ENCODE measurements at places on chromosomes 2 and 18.

GRCh38 chr2:216201692-216202306 is 92.7 kb downstream of the XRCC5 start:
- no peak for DNase-seq

DNA sequence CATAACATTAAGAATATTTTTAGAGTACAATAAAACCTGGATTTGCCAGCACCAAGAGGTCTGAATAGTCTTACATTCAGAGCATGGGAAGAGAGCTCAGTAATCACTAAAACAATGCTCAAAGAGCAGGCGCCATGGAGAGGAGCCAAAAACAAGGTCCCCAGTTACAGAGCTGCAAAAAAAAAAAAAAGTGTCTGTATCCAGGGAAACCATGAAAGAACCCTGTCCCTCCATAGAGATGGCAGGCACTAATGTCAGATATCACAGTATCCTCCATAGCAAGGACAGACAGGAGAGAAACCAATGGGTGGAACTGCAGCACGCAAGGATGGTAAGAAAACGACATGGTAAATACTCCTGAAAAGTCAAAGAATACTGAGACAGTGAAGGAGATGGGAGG is 19.5 kb downstream of the FBXO15 start:
- DNase-seq: no peak

GRCh38 chr18:35458677-35459441 is 38.9 kb downstream of the INO80C start:
- DNase-seq: no peak

DNA sequence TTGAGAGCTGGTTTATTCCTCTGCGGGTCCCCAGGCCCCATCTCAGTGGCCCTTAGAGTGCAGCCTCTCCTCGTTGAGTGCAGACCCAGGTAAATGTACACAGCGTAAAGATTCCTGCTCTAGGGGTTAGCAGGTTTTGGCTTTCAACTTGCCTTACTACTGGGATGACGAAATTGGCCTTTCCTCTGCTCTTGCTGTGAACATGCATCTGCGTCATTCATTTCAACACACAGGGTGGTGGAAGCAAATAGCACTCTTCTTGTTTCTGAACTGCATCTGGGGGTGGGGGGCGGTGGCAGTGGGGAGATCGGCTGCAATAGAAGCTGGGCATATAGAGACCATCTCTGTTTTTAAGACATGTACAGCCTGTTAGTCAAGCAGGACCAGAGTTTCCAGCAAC is 16.5 kb upstream of the SLC16A14 start:
- no peak for DNase-seq

GRCh38 chr2:45009303-45009927 is at the start of gene SIX2:
Gene SIX2 (minus strand): TSS chr2:45009452. CDS start chr2:45009110, 342 bp downstream.
- DNase-seq: no peak

DNA sequence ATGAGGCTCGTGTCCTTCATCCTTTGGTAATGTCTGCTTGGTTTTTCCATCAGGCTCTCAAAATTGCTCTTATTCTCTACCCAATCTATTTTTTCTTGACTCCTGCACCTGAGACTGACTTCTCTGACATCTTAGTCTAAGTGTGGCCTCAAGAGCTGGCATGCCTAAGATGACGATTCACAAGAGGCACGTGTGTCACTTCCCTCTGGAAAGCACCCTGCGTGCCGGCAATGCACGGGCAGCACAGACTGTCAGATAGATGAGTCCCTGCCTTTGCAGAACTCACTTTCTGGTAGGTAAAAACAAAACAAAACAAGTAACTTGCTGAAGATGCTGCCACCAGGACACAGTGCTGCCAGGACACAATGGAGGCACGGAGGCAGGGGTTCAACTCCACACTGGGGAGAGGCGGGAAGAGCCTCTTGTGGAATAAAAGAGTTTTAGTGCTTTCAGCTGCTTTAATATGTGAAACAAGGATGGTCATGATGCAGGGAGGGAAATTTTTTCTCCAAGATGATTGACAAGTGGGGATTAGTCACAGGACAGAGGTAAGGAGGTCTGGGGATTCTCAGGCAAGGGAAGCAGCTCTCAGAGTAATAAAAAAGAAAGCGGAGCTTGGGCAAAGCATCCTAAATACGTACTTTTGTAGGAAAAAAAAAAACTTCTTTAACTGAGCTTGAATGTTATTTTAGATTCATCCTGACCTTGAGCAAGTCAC is 27.3 kb downstream of the CYB5A start:
- DNase-seq: no peak

- DNase-seq: no peak
Observed at GRCh38 chr18:24799176-24799575, 338.7 kb downstream of the HRH4 start.

DNA sequence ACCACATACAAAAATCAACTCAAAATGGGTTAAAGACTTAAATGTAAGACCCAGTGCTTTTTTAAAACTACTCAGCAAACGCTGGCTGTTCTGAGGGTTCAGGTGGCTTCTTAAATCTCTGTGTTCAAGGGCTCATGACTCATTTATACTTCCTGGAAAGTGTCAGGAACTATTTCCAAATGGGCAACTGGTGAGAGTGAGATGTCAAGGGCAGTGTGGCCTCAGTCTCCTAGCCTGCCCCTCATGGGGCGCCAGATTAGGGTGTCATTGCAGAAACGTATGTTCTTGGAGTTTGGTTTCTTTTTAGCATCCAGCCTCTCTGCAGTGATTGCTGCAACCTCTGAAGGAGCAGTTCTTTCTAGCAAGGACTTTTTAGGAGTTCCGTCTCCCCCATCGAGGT is 485.4 kb downstream of the TNS1 start:
- DNase-seq: no peak

All from stimulated activated CD8-positive, alpha-beta memory T cell treated with anti-CD3 and anti-CD28 coated beads, Interleukin-4, amount 100 ng/mL, for 1 hour (primary cell).